Stimulated activated CD8-positive, alpha-beta memory T cell treated with anti-CD3 and anti-CD28 coated beads, Interleukin-4, amount 100 ng/mL, for 1 hour (primary cell): ENCODE measurements at places on chromosomes 7 and 10.

- DNase-seq: no peak
Observed at GRCh38 chr10:121644501-121644900, 46.3 kb upstream of the FGFR2 start.

GRCh38 chr10:102409604-102410428 lies 8.8 kb downstream of the PSD start:
- no peak for DNase-seq

GRCh38 chr10:51047857-51048256 lies 26.4 kb upstream of the PRKG1 start:
- DNase-seq: no peak

DNA sequence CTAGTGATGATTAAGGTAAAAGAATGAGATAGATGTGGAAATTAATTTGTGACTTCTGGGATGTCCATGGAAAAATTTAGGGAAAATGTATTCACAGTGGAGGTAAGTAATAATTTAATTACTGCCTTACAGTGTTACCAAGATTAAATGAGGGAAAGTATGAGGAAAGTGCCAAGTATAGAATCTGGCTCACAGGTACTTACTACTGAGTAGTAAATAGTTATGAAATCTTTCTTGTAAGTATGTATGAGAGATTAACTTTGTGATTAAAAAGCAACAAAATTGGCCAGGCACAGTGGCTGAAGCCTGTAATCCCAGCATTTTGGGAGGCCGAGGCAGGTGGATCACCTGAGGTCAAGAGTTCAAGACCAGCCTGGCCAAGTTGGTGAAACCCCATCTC lies 42.1 kb downstream of the RSBN1L start:
- DNase-seq: no peak

DNA sequence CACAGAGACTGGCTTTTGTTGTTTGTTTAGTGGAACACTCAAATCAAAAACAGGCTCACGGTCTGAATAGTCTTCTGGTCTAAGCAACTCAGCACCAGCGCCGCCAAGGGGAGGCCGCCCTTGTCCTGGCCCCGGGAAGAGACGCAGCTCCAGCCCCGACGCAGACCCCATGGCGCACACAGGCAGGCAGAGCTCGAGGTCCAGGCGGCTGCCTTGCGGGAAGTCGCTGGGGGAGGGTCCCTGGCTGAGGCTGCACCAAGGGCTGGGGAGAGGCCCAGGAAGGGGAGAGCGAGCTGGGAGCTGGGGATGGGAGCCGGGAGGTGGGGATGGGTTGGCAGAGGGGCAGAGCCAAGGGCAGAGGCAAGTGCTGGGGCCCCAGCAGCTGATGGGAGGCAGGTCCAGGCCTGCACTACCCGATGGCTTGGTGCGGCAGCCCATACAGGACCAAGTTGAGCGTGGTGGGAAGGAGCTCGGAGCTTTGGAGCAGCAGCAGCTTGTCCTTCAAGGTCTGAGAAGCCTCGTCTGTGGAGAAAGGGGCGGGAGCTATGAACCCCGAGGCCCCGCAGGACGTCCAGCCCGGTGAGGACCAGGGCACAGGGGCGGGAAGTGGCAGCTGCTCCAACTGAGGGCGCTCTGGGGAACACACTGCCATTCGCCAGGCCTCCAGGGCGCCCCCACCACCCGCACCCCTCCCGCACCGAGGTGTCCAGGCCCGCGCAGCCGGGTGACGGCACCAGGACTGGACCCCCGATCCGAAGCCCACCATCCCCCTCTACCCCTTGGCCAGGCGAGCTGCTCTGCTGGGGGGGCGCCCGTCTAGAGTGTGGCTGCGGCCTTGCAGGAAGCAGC lies 22.7 kb upstream of the NKX6-2 start:
- no peak for DNase-seq

DNA sequence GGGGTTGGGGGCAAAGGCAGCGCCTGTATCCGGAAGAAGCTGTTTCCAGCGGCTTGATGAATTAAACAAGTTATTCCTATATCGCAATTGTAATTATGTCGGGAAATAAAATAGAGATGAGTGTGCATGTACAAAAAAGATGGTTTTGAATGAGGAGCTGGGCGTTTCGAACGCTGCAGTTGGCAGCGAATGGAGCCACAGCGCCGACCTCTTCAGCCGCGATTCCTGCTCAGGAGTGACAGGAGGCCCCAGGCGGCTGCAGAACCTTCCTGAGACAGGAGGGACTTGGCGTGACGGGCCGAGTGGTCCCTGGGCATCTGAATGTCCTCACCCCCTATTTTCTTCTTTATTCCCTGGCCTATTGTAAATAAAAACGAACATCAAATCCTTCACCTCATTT lies 184.9 kb downstream of the DNAJB6 start:
- no peak for DNase-seq

DNA sequence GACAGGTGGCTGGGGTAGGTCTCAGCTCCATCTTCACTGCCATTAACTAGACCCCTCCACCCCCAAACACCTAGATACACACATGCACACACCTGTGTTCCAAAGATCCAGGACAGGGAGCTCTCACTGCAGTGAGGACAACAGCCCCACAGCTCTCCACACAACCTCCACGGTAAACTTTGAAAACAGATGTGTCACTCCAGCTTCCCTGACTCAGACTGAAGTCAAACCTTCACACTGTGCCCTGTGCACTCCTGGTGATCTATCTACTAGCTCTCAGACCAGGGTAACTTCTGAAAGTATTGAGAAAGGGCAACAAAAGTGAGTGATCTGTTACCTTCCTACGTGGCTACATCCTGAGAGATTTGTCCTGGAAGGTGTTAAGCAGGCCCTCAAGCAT lies 519.8 kb downstream of the XPNPEP1 start:
- no peak for DNase-seq

DNA sequence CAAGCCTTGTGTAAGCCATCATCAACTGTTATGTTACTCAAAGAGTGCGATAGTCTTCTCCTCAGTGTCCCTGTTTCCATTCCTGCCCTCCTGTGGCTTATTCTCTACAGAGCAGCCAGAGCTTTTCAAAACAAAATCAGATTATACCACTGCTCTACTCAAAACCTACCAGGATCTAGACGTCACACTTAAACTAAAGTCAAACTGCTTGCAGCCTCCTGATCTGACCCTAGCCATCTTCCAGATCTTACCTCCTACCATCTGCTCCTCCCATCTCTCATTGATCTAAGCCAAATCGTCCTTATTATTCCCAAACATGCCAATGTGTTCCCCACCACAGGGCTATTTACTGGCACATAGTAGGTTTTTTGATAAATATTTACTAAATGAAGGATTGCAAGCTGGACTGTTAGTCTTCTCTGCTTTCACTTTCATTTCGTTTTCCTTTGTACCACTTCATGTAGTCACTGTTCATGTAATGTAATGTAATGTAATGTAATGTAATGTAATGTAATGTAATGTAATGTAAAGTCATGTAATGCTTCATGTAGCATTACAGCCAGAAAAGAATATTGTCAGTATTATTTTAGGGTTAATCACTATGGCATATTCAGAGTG lies 116.1 kb downstream of the GPR37 start:
- DNase-seq: no peak

- no peak for DNase-seq
Observed at GRCh38 chr7:80088705-80089104, 45.9 kb upstream of the GNAI1 start.

DNA sequence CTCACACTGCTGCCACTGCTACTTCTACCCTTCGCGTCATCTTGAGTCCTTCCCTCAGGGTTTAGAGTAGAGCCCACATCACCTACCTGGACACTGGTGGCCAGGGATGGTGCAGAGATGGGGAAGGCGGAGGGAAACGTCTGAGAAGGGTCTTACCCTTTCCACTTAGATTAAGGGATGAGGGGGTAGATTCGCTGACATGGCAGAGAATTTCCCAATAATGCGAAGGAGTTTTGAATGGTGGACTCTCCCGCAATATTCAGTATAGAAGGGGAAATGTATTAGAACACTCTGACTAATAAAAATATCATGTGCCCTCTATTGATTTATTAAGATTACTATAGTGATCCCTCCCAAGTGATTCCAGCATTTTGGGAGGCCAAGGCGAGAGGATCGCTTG lies 209.5 kb upstream of the KIAA1217 start:
- DNase-seq: no peak

DNA sequence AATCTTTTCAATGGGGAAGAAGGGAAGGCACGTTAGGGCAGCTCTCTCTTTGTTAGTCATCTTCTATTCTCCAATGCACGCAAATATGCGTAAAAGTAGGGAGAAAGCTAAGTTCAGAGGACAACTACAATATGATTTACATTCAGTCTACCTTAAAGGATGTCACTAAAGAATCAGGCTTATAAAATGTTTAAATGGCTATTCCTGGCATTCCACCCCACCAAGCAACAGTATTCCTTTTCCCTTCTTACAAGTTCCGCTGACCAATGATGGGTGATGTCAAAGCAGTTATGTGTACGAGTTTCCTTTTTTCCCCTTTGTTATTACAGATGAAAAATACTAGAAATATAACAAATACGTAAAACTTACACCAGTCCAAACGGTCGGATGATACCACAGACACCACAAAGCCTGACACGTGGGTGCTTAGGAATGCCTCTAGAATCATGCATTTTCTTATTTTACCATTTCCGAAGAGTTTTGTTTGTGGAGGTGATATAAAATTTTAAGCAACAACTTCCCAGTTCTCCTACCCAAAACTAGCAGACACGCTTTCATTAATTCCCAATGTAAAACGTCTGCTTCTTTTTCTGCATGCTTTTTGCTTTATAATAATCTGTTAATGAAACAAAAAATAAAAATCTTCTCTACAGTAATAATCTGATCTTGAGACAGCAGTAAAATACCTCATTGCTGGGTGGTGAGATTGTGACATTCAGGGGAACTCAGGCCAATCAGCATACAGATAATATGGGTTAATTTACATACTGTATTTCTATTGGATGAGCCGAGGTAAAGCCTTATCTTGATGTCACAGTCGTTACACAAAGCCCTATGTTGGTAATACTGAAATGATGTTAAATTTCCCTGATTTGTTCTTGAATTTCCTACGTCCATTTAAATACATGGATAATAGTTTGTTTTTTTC lies 708 bp upstream of the GPR85 start:
- DNase-seq: no peak

DNA sequence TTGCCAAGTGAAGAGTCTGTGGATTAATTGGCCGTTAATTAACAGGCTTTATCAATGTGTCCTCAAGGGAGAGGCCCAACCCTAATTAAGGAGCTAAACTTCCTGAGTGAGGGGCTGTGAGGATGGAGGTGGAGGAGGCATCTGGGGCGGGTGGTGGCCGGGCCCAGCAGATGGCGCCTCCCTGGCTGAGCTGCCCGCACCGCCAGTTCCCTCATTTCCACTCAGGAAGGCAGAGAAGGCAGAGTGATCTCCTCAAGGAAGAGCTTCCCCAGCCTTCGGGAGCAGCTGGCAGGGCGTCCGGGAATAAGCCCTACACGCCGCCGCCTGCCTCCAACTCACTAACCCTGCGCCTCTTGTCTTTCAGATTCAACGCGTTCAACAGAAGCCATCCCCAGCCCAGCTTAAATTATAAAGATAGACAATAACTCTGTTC lies 112.2 kb downstream of the CYTH3 start:
- no peak for DNase-seq

DNA sequence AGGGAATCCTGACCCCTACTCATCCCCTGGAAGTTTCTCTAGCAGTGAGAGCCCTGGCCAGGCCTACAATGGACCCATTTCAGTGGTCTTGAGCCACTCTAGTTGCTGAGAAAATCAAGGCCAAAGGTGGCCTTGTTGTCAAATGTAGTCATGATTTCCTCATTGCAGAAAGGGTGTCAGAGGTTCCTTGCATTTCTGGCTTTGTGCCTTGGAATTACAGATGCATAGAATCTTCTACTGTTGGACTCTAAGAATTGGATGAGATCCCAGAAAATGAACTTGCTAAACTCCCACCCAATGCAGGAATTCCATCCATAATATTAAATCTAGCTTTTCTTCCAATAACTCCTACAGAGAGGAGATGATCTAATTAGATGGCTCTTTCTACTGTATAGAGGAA lies 12.2 kb downstream of the CPA2 start:
- DNase-seq: no peak

DNA sequence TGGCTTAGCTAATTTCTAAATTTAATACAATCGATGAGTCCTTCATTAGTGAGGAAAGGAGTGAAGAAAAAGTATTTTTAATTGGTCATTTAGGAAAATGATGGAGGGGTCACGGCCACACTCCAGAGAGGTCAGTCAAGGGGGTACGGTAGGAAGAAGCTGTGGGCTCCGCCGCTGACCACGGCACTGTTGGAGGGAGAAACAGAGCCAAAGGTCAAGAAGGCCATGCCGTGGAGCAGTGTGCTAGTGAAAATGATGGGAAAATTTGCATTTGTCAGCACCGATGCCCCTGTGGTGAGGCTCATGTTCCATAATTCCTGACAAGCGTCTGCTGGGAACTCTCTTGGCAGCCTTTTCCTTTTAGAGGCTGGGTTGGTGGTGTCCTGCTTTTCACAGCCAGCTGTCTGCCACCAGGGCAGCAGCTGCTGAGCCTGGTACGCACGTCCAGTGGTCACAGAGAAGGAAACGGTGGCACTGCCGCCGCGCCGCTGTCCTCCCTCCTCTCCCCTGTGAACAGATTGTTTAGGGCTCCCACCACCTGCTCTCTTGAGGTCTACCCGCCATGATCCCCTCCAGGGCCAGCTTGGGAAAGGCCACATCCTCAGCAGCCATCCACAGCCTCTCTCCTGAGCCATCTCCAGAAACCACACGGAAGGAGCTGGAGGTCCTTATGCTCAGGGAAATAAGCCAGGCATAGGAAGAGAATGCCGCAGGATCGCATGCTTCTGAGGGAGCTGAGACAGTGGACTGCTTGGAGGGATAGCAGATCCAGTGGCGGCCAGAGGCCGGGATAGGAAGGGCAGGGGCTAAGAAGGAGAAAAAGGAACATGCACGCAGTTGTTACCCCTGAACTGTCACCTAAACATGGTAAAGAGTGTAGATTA lies 263.7 kb upstream of the PPP2R2D start:
- no peak for DNase-seq

GRCh38 chr10:60611291-60611747 lies 167.0 kb upstream of the CDK1 start:
- no peak for DNase-seq

DNA sequence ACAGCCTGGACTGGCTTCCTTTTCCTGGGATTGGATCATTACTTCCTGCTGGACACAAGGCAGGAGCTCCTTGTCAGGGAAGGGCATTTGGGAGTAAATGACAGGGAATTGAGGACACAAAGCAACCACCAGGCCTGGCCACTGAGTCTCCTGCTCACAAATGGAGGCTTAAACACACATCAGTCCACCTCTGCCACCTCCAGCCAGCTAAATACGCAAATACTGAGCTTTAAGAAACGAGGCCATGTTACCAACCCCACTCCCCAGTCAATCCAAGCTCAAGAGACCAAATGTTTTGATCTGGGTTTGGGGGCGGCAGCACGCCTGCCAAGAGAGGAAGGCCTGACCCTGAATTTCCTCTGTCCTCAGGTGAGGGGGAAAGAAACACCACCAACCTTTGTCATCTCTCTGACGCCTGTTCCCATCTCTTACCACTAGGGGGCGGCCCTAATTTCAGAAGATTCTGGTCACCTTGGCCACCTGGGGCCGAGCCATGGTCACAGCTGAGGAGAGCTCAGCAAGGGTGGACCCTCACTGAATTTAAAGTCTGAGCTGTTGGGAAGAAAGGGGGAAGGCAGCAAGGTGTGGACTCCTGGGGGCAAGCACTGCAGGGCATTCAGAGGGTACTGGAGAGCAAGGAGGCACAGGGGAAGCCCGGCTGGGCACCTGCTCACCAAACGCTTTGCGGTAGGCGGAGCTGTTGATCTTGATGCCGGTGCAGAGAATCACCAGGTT lies 16.5 kb downstream of the AIFM2 start:
- peak; percentile 29 for DNase-seq
